ENCODE measurements at places on chromosomes 5 and 9.

GRCh38 chr5:139037732-139038131, 160.4 kb downstream of the SIL1 start:
- peak; percentile 31 for DNase-seq

GRCh38 chr5:125411071-125411743, 664.8 kb upstream of the ZNF608 start:
- no peak for DNase-seq

- no peak for DNase-seq
Observed at GRCh38 chr9:7721291-7721690, 78.3 kb downstream of the DMAC1 start.

DNA sequence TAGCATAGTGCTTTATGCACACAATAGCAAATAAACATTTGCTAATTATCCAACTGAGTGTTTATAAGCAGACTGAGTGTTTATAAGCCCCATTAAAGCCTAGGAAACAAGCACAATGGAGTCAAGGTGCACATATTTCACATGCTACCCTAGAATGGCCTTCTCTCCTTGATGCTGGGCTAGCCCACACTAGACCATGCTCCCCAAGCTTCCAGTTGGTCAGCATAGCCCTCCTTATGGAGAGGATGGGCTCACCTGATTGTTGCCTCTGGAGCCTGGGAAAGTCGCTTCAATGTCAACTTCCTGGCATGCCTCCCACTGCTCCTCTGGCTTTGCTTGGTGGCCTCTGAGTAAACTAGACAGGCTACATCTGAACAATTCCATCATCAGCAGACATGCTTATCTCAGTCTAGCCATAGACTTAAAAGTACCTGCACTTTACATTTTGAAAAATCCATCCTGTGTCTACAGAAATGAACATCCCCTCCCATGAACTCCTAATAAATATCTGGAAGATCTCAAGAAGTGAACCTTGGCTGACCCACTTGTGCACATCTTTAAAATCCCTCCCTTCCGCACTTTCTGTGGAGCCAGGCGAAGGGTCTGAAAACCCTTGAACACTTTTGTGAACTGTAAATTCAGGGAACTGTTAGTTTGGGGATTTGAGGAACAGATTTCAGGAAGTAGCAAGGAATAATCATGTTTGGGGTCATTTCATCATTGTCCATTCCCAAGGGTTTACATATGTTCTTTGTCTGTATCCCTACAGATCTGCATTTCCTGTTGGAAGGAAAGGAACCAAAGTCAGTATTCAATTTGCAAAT, 486.6 kb downstream of the ARHGEF28 start:
- no peak for DNase-seq

DNA sequence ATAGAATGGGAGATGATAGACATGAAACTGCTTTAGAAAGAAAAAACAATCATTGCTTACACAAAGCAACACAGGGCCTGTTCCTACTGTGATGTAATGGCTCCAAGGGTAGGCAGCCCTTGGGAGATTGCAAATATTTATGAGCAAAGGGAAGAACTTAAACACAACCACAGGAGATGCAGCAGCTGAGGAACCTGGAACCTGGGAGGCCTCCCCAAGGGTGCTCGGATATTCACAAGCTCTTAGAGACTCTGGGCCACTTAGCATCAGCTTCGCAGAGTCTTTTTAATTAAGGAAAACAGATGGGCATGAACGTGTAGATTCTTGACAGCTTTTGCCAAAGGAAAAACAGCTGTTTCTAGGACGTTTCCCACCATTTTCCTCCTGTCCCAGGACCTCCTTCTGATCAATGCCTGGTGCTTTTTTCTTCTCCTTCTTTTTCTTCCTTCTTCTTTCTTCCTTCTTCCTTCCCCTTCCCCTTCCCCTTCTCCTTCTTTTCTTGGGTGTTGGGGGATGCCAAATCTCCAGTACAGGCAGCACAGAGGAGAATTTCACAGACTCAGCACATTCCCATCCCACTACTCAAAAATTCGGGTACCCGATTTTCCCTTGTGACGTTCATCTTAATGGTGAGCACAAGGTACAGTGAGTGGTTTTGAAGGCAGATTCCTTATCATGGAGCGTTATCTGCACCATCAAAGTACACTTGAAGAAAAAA, 28.1 kb upstream of the TCF7 start:
- no peak for DNase-seq

- DNase-seq, result no peak
Observed at GRCh38 chr5:72555871-72556270, 48.7 kb upstream of the ZNF366 start.

DNA sequence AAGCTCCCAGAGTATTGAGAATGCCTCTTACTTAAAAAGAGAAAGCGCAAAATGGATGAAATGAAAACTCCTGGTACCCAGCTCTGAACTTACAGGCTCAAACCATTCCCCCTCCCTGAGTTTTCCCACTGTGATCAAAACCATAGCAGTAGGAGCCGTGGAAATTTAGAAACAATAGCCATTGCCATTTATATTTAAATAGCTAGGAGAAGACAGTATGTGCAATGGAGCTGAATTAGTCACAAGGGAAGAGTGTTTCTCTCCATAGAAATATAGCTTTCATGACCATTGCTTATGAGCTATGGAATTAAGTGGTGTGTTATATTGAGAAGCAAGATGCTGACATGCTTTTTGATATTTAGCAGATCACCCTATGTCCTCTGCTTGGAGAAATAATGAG, 84.6 kb downstream of the PCSK5 start:
- DNase-seq, result no peak

- DNase-seq, result no peak
Observed at GRCh38 chr5:69224520-69224919, 10.2 kb upstream of the CDK7 start.

- no peak for DNase-seq
Observed at GRCh38 chr5:58066557-58066956, 393.3 kb downstream of the PLK2 start.

DNA sequence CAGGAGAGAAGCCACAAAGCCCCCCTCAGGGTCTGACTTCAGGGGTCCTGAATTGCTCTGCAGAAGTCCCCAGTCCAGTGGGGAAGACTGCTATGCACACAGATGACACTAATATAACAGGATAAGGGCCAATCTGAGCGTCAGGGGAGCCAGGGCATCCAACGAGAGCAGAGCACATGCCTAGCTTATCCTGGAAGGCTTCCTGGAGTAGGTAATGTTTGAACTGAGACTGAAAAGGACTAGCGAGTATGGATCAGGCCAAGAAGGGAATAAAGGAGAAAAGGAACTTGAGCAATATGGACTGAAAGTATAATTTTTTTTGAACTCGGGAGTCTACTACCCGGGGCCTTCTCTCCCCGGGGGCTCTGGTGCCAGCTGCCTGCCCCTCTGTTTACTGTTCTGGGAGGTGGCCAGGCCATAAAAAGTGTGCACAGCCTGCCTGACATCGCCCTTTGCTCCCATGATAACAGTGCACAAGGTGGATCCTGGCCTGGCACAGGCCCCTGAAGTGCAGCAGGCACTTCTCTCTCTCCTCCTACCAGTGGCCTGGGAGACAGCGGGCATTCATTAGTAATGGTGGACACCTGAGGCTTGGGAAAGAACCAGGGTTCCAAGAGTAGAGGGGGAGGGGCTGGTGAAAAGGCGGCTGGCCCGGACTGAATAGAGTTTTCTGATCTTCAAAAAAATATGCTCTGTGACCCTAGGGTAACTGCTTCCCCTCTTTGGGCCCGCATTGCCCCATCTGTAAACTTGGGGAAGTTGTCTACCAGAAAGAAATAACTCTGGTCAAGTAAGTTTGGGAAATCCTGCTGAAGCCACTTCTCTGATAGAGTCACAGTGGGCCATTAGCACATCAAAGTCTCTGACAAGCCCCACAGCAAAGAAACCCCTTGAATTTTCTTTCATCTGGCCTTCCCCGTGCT, 4.6 kb upstream of the SLC6A7 start:
- no peak for DNase-seq

DNA sequence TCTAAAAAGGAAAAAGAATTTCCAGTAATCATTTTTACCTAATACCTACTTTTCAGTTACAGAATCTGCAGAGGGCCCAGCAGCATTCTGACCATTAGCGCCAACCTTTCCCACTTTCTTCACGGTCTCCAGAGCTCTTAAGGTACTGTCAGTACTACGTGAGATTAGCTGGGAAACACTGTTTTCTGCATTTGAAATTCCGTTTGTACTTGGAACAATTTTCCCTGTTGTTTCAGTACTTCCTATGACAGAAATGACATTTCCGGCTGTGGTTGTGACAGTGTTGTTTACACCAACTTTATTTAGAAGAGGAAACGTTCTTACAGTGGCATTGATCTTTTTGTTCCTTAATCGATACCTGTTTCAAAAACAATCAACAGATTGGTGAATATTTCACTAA, 36.9 kb upstream of the PDCL start:
- DNase-seq, result no peak

DNA sequence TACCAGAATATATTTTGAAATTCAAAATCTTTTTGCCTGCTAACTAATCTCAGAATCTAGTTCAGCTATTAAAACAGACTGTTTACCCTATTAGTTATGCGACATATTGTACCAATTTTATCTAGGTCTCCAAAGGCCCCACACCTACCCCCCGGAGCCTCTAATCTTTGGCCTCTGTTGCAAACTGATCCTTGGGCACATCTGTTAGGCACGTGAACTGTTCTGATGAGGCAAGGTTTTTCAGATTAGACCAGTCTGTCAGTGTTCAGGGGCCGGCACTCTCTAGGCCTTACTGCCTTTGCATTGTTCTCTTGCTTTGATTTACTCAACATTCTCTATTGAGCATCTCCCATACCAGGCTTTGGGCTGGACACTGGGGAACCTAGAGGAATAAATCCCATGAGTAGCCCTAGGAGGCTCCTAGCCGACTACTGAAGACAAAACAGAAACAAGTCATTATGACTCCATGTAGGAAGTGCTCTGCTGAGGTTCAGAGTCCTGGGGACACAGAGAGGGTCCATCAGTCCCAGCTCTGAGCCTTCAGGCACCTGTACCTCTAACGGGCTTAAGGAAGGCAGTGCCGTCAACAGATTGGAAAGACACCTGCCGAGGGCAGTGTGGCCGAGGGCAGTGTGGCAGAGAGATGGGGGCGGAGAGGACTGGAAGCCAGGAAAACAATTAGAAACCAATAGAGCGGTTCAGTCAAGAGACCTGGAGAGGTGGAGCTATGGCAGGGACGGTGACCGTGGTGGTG, 245.1 kb downstream of the AOPEP start:
- no peak for DNase-seq

DNA sequence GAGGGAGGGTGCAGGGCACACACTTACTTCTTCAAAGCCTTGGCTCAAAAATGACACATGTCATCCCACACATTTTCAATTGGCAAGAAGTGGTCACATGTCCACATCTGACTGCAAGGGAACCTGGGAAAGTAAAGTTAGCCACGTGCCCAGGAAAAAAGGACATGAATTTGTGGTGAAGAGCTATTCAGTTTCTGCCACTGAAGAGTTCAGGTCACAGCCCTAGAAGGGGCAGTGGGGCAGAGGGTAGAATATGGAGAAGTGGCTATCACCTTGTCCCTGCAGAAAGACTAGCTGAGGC, 1.9 kb upstream of the RGS14 start:
- DNase-seq, result no peak

- DNase-seq, result no peak
Observed at GRCh38 chr5:65204966-65205365, 276.8 kb downstream of the ADAMTS6 start.

GRCh38 chr5:153751251-153751650, 260.8 kb downstream of the GRIA1 start:
- DNase-seq, result no peak

GRCh38 chr9:83501565-83501964, 36.6 kb downstream of the FRMD3 start:
- no peak for DNase-seq

GRCh38 chr5:34410411-34411139, 245.6 kb upstream of the RAI14 start:
- no peak for DNase-seq

GRCh38 chr9:70428781-70429180, 14.3 kb upstream of the KLF9 start:
- DNase-seq, result no peak

- DNase-seq, result no peak
Observed at GRCh38 chr5:95100551-95100950, 184.3 kb downstream of the MCTP1 start.
